ENCODE measurements at places on chromosomes 12 and 14. TPM values are rescaled to one million over a fixed set of nuclear protein-coding genes. Genes with fewer than 3 reads are reported as not detected.

Gene CCND2
- total RNA-seq: 4.9 TPM

DNA sequence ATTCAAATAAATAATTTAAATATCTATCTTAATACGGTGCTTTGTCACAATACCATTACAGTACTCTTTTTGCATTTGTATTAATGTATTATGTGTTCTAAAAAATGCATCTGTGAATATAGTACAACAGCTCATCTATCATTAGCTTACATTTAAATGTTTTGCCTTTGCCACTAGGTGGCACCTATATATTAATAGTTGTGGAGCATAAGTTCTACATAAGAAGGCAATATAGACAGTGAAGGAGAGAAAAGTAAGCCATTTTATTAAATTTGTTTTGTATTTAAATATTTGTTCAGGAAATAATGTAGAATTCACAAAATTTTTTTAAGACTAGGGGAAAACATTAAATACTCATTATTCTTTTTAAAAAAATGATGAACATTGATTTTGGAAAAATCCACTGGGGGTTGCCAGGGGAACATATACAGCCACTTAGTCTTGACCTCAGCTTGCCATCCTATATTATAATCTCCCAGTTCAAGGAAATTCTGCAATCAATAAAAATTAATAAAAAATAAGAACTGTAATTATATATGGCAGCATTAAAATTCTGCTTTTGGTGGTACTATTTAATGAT, 9.8 kb downstream of the CCER1 start:
- DNase-seq: peak; percentile 67

Gene KLRD1
- 0.11 TPM for total RNA-seq

Gene RNF212B
- not detected for total RNA-seq

- no peak for DNase-seq
Measured at GRCh38 chr12:31834150-31834549, 105.3 kb upstream of the AMN1 start.

Gene PAPLN
- 0.22 TPM for total RNA-seq

Gene HOXC13
- total RNA-seq: not detected

DNA sequence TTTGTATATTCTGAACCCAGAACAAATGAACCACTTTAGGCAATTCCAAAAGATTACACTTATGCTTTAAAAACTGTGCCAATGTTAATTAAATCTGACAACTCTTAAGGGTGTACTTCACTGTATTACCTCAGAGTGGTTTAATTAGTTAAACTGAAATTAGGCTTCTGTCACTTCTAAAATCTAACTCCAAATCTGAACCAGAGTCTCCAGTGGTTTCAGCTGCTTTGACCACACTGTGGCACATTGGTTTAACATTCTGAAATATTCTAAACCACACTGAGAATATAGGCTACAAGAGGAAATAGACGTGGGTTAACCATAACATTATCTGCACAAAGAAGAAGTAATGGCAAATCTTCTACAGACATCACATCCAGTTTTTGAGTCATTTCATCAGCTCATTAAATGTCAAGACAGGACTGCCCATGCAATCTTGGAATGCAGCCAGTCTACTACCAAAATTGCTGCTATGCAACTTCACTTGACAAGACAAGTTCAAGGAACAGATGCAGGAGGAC, 94.8 kb downstream of the LRP6 start:
- peak; percentile 46 for DNase-seq

DNA sequence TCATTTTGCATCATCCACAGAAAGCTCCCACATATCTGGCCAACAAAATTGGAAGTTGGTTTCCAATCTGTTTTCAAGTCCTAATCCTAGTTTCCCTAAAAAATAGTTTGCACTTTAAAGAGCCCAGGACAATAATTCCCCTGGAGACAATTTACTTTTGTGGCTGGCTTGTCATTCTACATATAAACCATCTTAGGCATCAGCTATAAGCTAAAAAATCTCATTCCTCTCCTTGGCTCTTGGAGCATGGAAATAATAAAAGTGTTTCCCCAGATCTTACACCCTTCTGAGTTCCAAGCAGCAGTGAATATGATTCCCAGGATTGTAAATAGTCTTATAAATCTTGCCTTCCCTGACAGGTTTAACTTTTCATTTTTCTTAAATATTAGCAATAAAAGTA, 89.1 kb upstream of the NUDT4 start:
- DNase-seq: no peak

GRCh38 chr14:29893989-29894388, 33.7 kb downstream of the PRKD1 start:
- no peak for DNase-seq

DNA sequence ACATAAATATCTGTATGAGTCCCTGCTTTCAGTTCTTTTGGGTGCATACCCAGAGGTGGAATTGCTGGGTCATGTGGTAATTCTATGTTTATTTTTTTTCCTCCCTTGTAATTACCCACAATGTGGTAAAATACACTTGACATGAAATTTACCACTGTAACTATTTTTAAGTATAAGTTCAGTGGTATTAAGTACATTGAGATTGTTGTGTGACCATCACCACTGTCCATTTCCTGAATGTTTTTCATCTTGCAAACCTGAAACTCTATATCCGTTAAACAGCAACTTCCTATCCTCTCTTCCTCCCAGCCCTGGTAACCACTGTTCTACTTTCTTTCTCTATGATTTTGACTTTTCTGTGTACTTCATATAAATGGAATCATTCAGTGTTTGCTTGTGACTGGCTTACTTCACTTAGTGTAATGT, 51.4 kb downstream of the BORCS5 start:
- DNase-seq: no peak

GRCh38 chr14:59321626-59321949, 133.1 kb downstream of the DAAM1 start:
- DNase-seq: no peak

DNA sequence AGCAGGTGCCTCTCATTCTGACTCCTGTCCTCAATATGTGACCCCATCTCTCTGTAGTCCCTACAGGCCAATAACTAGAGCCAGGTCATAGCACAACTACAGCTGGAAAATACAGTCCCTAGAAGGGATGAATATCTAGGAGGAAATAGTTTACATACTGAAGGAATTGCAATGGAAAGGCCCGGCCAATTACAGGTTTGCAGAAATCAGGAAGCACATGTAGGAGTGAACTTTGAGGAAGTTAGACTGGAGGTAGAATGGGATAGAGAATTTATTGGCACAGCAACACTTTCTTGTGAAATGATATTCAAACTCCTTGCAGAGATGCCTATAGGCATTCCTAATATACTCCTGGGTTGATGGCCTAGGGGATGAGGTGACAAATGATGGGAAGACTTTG, 257.3 kb downstream of the GRIN2B start:
- DNase-seq: no peak

Gene RAPGEF3
- 3.7 TPM for total RNA-seq

Gene CLEC4C
- total RNA-seq: not detected

Gene TC2N
- total RNA-seq: under 0.01 TPM

GRCh38 chr14:95817271-95817670, 59.4 kb upstream of the TUNAR start:
- no peak for DNase-seq

GRCh38 chr14:35818346-35819115, 7.6 kb upstream of the BRMS1L start:
- peak; percentile 69 for DNase-seq

DNA sequence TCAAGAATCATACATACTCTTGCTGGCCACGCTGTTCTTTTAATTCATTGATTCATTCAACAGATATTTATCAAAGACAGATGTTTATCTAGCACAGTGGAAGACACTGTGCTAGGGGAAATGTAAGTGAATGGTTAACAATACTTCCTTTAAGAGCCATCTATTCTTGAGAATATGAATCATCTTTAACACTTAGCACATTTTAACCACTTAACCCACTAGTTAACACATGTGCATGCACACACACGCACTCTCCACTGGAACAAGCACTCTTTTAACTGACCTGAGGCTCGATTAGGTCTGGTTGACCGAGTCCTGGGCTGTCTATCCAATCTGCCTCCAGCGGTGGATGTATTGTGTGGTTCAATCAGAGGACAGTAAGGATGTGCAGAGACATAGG, 34.6 kb downstream of the LMNTD1 start:
- DNase-seq: peak; percentile 55

GRCh38 chr14:95519699-95520098, 3.2 kb upstream of the SYNE3 start:
- DNase-seq: peak; percentile 97

GRCh38 chr12:66877925-66878324, 199.0 kb upstream of the GRIP1 start:
- no peak for DNase-seq

- peak; percentile 82 for DNase-seq
Measured at GRCh38 chr12:5965950-5966383, 20.9 kb upstream of the ANO2 start.

- DNase-seq: peak; percentile 79
Measured at GRCh38 chr14:61582815-61583214, 112.5 kb upstream of the HIF1A start.

DNA sequence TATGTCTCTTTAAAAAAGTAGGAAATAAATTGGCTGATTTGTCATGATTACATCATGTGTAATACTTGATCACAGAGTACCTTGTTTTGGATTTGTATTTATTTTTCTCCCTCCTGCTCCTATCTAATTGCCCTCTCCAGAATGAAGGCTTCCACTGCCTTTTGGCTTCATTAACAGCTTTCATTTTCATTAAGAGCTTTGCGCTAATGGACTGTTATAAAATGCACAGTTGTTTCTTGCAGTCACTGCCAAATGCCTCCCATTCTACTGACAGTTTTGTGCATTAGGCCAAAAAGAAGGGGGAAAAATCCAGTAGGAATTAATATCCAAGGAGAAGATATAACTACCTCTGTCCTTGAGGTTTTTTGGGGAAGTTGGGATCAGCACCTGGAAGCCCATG, 159.2 kb downstream of the NRXN3 start:
- DNase-seq: no peak

Gene WNT1
- not detected for total RNA-seq

- no peak for DNase-seq
Measured at GRCh38 chr14:93751946-93752655, 36.2 kb downstream of the PRIMA1 start.

DNA sequence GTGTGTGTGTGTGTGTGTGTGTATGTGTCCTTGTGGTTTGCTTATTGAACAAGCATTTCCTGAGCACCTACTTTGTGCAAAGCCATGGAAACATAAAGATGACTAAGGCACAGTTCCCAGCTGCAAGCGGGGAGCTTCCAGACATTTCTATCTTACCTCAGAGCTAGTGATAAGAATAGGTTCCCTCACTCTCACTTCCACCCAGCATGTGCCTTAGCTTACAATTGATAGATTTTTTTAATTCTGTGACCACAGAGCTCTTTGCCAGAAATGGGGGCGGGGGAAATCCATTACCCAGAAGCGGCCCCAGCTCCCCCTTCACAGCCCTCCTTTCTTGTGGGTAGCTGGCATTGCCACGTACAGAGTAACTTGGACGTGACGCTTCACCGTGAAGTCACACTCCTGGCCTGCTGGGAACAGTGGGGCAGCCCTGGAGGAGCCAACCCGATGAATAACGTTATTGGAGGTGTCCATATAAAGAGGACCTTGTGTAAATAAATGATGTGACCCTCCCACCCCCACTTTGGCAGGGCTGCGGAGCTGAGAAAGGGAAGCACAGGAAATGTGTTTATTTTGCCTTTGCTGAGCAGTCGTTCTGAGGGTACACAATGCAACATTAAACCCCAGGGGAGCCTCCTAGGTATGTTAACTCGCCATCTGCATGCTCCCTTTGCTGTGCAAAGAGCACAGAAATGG, 238.9 kb downstream of the CHST11 start:
- DNase-seq: peak; percentile 97

Gene LRRC9
- total RNA-seq: not detected

GRCh38 chr12:17326649-17327048, 720.7 kb upstream of the LMO3 start:
- no peak for DNase-seq

Gene PTPRB
- total RNA-seq: 4.4 TPM

- peak; percentile 77 for DNase-seq
Measured at GRCh38 chr12:51028126-51028812, 2.1 kb upstream of the SLC11A2 start.

DNA sequence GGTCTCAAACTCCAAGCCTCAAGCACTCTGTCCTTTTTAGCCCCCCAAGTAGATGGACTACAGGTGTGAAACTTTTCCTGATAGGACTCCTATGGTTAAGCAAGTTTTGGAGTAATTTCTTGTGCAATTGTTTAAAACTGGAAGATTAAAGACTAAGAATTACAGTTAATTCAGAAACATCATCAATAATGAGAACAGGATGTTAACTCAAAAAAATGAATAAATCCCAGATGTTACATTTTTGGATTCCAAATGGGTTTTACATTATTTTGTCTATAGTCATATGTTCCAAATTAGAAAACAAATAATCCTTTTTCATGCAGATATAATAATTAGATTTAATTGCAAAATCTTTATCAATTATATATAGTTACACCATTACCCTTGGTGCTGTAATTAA, 24.4 kb upstream of the KITLG start:
- no peak for DNase-seq

GRCh38 chr14:22573804-22574203, 15.2 kb downstream of the DAD1 start:
- no peak for DNase-seq

DNA sequence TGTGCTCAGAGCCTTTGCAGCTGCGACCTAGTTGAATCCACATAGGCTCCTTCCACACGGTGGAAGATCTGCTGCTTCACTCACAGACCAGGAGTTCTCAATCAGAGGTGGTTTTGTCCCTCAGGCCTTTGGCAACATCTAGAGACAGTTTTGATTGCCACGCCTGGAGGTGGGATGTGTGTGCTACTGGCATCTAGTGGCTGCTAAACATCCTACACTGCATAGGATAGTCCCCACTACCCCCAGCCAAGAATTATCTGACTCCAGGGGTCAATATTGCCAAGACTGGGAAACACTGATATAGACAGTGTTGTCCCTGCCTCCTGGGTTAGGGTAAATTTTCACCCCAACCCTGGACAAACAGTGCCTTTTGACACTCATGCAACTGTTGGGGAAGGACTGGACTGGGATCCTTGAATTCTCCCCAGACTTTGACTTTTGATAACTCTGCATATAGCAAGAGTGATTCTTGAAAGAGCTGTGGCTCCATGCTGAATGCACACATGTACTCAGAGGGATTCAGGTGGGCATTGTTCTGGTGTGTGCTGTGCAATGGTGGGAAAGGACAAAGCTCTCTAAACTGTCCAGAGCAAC, 39.8 kb downstream of the BAZ2A start:
- DNase-seq: peak; percentile 31

Gene DENND5B
- total RNA-seq: 12.0 TPM

GRCh38 chr14:32008602-32009193, 68.4 kb upstream of the ARHGAP5 start:
- no peak for DNase-seq

- DNase-seq: peak; percentile 80
Measured at GRCh38 chr12:54352022-54352531, 12.2 kb downstream of the GPR84 start.

Gene RBM19
- 13.3 TPM for total RNA-seq

- DNase-seq: peak; percentile 50
Measured at GRCh38 chr12:105279460-105280056, 43.6 kb upstream of the APPL2 start.

Gene WDHD1
- 6.3 TPM for total RNA-seq

- DNase-seq: peak; percentile 59
Measured at GRCh38 chr12:130127912-130128789, 34.1 kb upstream of the FZD10 start.

- DNase-seq: peak; percentile 54
Measured at GRCh38 chr14:103544388-103545218, 15.6 kb downstream of the TRMT61A start.

Gene SERPINA10
- total RNA-seq: not detected
